ENCODE measurements at places on chromosomes 5 and 9.

DNA sequence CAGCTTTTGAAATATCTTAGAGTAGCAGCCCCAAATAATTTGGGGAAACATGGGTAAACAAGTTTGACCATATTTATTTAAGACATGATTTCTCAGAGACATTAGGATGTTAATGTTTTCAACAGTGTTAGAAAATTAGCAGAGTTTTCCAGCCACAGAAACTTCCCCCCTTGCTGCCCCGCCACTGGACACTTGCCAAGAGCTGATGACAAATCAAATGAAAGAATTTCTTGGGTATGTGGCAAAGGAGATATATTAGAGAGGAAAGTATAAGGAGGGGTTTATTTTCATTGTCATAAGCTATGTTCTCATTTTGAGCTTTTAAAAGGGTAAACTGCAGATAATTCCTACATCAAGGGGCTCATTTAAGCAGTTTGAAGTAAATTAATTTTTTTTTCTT lies 15.9 kb downstream of the GABRA1 start:
- no peak for DNase-seq

DNA sequence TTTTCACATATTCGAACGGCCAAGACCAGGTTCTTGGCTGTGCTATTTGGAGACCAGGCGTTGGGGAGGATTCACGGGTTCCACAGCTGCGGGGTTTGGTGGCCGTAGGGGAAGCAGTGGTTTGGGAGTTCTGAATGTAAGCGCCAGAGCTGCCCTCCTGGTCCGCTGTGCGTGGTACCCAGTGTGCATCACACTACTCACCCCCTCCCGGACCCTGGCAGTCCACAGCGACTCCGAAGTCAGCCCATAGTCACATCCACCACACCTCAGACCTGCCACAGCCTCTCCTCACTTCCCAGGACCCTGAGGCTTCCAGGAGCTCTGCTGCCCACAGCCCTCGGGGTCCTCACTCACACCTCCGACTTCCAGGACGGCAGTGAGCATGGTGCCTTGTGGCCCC lies 26.8 kb downstream of the AMBP start:
- no peak for DNase-seq

GRCh38 chr9:130020618-130021017 lies 22.4 kb downstream of the FNBP1 start:
- no peak for DNase-seq

DNA sequence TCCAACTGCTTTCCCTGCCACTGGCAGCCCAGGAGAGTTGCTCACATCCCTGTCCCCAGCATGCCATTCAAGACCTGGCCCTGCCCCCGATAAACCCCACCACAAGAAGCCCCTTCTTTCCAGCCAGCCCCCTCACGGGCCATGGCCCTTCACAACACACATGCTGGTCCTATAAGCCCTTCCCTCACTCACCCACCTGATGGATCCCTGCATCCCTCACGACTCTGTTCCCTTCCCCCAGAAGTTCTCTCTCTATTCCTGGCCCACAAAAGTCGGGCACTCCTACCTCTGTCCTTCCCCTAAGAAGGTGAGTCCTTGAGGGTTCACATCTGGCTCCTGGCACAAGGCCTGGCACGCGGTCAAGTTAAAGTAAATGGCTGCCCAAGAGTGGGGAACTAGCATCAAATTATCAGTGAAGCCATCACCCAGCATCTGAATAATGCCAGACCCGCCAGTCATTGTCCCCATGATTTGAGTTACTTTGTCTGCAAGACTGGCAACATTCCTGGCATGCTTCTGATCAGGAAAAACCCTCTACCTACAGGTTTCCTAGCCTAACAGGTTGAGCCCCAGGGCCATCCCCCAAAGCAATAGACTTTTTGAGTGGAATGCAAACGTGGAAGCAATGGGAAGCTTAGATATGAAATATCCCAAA lies 65.9 kb downstream of the CRB2 start:
- DNase-seq: no peak

GRCh38 chr9:92911511-92912475 lies 34.0 kb upstream of the ZNF484 start:
- DNase-seq: peak; percentile 54

DNA sequence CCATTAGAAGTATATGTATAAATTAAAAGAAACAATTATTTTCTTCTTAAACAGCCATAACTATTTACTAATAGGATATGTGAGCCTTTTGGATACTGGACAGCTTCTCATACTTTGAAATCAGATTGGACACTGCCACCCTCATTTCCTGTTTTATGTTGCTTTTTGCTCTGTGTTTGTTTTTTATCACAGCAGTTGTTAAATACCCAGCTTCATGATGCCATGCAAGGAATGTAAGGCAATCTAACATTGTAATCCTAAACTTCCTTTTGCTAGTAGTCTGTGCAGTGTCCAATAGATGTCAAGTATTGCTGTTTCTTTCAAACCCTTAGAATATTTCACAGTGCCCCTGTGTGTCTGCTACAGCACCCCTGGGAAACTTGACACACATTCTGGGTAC lies 56.2 kb downstream of the CNTLN start:
- DNase-seq: no peak

DNA sequence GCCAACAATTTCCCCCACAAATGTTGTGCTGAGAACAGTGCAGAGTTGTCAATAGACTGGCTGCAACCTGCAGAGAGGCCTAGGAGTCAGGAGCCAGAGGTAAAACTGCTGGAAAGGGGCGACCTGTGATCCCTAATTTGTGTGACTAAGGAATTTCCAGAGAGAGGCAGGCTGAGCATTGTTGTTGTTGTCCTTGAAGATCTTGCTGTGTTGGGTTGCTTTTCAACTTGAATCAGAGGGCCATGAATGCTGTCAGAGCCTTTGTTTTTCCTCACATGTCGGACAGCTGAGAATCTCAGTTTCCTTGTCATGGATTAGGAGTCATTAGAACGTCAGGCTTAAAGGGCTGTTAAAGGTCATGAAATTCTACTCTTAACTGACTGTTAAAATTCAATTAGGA lies 134.6 kb upstream of the ASTN2 start:
- DNase-seq: no peak

DNA sequence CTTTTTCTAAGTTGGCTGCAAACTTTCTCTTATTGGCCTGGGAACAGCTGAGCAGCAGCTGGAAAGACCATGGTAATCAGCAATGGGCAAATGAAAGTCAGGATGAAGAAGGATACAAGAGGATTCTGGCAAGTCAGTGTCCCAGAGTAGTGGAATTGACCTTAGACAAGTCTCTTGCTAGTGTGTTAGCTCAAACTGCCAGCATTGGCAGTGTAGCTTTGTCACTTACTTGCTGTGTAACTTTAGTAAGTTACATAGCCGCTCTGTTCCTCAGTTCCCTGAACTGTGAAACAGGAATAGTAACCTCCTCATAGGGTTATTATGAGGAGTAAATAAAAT lies 3.6 kb downstream of the ALDH1A1 start:
- DNase-seq: no peak

DNA sequence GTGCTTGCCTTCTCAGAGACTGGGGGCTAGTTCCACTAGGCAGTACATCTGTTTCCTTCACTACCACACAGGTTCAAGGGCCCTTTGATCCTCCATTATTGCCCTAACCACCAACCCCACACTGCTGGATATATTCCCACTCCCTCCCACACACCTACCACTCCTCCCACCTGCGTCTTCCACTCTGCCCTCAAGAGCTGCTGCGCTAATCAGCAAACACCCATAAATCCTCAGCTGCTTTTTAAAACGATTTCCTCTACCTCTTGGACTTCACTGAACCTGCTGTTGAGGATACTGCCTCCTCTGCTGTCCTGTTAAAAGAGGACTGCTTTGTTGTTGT lies 120.9 kb downstream of the MAPKAP1 start:
- DNase-seq: no peak

GRCh38 chr5:130092991-130093390 lies 188.7 kb downstream of the CHSY3 start:
- DNase-seq: no peak

DNA sequence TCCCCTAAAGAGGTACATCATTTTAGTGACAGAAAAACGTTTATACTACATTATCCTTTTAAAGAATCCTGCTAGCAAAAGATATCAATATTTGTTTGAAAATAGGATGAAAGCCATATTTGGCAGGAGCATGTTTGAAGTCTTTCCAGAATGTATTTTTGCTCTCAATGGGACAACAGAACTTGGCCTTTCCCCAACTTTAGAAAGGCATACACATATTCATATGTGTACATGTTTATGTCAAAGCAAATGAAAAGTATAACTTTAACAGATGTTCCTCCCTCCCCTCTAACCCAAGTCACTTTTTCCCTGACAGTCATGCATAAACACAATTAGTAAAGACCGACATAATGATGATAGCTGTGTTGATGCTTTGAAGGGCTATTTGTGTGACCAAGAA lies 427.8 kb upstream of the CDH6 start:
- no peak for DNase-seq

- DNase-seq: no peak
Measured at GRCh38 chr5:107977550-107978071, 306.9 kb upstream of the EFNA5 start.

DNA sequence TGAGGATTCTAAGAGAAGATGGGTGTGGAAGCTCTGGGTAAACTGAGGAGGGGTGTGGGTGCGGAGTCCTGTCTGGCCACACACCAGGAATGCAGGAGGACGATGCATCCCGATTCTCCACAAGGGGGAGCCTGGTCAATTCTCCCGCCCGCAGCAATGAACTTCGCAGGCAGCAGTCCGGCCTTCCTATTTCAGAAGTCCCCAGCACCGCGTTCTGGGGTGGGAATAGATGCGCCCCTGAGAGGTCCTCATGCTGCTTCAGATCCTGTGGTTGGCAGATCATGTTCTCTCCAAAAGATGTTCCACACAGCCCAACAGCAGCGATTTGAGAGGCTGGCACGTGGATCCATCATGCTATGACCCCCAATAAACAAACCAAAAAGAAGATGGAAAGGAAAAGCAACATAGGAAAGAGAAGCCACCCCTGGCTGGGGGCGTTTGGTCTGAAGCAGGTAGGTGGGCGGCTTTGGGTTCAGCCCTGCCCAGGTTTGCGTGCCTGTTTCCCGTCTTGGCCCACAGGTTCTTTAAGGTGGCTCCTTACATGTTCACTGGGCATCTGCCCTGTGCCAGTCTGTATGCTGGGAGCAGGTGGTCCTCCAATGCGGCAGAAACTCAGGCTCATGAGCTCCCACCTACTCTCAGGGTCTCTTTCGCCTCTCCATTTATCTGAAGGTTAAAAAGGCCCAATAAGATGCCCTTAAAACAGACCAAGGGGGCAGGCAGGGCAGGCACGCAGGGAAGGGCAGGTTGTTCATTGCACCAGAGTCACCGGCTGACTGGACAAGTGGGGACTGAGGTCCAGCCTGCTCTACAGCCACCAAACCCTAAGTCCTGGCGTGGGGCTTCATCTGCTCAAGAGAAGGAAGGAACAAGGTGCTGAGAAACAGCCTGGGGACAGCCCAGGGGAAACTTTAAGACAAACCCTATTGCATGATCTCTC lies 171.6 kb downstream of the PAX5 start:
- DNase-seq: peak; percentile 47

DNA sequence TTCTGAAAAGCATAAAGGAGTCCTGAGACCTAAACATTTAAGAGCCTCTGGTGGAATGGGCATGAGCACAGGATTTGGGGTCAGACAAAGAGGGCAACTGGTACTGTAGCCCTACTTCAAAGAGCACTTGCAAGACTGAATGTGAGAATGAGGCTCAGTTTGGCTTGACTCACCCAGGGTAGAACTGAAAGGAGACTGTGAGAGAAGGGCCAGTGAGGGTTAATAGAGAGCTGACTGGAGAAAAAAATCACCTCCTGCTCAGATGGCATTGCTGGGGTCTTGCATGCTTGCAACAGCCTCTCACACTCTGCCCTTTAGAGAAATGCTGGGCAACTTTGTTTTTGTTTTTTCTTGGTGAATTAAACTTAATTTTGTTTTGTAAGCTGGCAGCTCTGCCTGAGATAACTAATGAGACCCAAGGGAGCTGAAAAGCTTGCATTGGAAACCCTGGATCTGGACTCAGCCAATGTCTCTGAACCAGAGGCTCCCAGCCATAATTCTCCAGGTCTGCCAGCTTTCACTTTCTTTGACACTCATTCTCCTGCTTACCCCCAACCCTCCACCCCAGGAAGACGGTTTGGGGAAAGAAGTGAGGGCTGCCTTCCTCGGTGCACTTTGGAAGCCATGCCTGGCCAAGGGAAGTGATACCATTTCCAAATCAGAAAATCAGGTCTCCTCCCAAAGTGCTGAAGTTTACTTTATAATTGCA lies 161.1 kb upstream of the PANK3 start:
- no peak for DNase-seq

GRCh38 chr9:133538176-133538575 lies 3.7 kb downstream of the ADAMTSL2 start:
- no peak for DNase-seq

DNA sequence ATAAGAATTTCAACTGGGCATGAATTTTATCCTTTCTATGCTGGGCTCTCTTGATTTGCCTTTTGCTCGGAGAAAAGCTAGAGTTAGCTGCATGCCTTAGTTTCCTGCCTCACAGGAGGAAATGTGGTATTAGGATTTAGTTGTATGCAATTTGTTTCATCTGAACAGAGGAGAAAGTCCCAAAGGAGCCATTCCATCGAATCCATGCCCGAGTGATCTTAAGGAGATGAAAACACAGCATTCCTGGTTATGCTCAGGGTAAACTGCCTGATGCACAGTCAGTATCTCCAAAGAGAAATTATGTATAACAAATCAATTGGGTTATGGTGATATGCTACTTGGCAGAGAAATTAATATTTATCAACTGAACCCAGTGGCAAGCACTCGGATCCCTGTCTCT lies 51.1 kb downstream of the TTC1 start:
- DNase-seq: no peak

- peak; percentile 53 for DNase-seq
Measured at GRCh38 chr5:147508711-147509040, 1.2 kb downstream of the DPYSL3 start.

GRCh38 chr9:134851020-134851419 lies 29.6 kb upstream of the FCN2 start:
- no peak for DNase-seq

DNA sequence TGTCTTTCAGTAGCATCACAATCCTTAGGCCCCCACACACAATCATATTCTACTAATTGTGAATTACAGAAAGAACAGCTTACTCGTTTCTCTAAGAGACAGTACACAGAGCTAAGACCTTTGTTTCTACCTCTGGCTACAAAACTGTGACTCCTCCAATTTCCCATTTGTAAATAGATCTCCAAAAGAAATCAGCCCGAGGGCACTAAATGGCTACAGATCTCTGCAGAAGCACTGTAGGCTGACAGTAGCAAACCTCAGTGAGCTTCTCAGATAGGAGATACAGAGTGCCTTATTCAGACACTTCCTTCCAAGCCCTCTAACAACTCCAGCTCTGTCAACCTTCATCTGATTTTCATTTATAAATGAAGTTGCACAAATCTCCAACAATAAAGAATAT lies 51.0 kb downstream of the EFNA5 start:
- DNase-seq: peak; percentile 14

- DNase-seq: no peak
Measured at GRCh38 chr9:84759300-84759750, 89.8 kb downstream of the NTRK2 start.

- peak; percentile 31 for DNase-seq
Measured at GRCh38 chr5:157611571-157612476, 36.2 kb upstream of the ADAM19 start.

- no peak for DNase-seq
Measured at GRCh38 chr9:4080921-4081895, 218.7 kb downstream of the GLIS3 start.
